Hematopoietic multipotent progenitor cell treated with erythropoietin and hydrocortisone succinate and interleukin-3 and kit ligand, for 6 days (in vitro differentiated cells): ENCODE measurements at places on chromosomes 6 and 20.

GRCh38 chr20:60100780-60101179, 142.6 kb downstream of the CDH26 start:
- no peak for DNase-seq

DNA sequence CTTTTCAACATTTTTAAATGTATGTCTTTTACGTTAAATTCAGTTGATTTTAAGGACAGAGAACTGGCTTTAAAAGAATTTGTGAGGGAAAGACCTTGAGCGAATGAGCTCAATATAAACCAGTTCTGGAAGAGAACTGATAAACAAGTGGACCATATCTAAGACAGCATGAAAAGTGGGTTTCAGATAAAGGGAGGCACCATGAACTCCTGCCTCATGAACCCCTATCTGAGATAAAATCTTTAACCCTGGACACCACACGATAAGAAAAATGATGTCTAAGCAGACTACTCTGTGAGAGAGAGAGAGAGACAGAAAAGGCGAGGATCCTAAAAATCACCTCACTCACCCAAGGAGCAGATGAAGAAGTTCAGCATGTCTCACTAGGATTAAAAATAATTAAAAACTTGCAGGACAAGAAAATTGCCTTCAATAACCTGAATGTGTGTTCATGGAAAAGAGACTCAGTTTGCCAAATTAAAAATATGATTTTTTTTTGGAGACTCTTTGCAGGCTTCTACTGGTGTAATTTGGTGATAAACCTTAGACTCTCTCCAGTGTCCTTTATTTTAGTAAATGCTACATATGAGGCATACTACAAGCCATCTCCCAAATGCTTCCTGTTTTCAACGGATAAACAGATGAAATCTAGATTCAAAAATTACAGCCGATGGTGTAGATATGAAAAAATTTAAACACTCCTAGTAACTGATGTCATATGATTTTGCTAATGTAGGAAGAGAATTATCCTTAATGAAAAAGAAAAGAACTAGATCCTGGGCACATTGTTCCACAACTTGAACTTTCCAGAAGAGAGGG, 299.5 kb downstream of the ADGB start:
- DNase-seq, result peak; percentile 80

DNA sequence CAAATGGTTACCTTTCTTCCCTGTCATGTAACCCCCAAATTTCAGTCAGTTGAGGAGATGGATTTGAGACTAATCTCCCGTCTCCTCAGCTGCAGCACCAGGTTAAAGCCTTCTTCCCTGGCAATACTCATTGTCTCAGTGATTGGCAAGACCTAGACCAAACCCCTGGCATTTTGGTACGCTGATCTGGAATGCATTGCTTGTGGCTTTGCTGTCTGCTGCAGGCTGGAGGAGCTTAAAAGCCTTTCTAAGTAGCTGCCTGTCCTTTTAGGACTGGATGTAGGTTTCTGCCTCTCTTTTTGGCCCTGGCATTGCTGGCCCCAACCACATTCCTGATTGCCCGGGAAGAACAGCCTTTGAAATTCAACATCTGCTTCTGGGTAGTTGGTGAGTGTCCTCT, 729.6 kb upstream of the GJE1 start:
- no peak for DNase-seq

GRCh38 chr6:36337814-36338213, 1.1 kb upstream of the BNIP5 start:
- no peak for DNase-seq

- DNase-seq, result no peak
Observed at GRCh38 chr6:111338843-111339242, 144.2 kb downstream of the REV3L start.

DNA sequence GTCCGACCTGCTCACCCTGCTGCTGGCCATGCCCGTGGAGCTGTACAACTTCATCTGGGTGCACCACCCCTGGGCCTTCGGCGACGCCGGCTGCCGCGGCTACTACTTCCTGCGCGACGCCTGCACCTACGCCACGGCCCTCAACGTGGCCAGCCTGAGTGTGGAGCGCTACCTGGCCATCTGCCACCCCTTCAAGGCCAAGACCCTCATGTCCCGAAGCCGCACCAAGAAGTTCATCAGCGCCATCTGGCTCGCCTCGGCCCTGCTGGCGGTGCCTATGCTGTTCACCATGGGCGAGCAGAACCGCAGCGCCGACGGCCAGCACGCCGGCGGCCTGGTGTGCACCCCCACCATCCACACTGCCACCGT, 885 bp downstream of the NTSR1 start:
- no peak for DNase-seq

- DNase-seq, result peak; percentile 41
Observed at GRCh38 chr20:32018269-32019155, 8.3 kb downstream of the CCM2L start.

GRCh38 chr6:26249707-26249956, 115.4 kb upstream of the BTN3A2 start:
- peak; percentile 86 for DNase-seq

GRCh38 chr6:90139272-90139817, 157.3 kb downstream of the BACH2 start:
- no peak for DNase-seq

GRCh38 chr6:38445925-38446324, 193.8 kb downstream of the BTBD9 start:
- DNase-seq, result no peak

- peak; percentile 100 for DNase-seq
Observed at GRCh38 chr6:33200219-33201146, at the start of the genes RXRB and SLC39A7. RXRB (minus strand) TSS chr6:33200665; CDS start chr6:33200476, 189 bp downstream. SLC39A7 (plus strand) TSS chr6:33200867; CDS start chr6:33201246, 379 bp downstream.

GRCh38 chr20:14344746-14345145, 7.3 kb upstream of the FLRT3 start:
- DNase-seq, result no peak
